CD4-positive, alpha-beta T cell treated with Interleukin-6 at 100 ng/mL for 8 hours (primary cell): ENCODE measurements at places on chromosomes 12 and 14.
A peak's percentile ranks its signal among the peaks of the same experiment; 100 is the strongest.

GRCh38 chr12:49187184-49187583 lies 1.7 kb downstream of the TUBA1A start:
- DNase-seq: no peak

- no peak for DNase-seq
These were observed 577.8 kb downstream of the AACS start for GRCh38 chr12:125643055-125643454.

GRCh38 chr12:69985656-69986055 lies 160.6 kb downstream of the MYRFL start:
- DNase-seq: no peak

GRCh38 chr14:58597041-58597440 lies 40.7 kb upstream of the DACT1 start:
- DNase-seq: no peak

GRCh38 chr12:128825835-128826234 lies 2.1 kb upstream of the SLC15A4 start:
- no peak for DNase-seq

- DNase-seq: no peak
These were observed 13.3 kb downstream of the SELPLG start for GRCh38 chr12:108620236-108620879.

GRCh38 chr12:123533672-123534643 lies at the start of gene RILPL1:
TSS of gene RILPL1 (minus strand) at chr12:123533719. CDS start at chr12:123533482, 237 bp downstream.
- DNase-seq: peak; percentile 30

GRCh38 chr12:41706376-41706775 lies 438.3 kb downstream of the GXYLT1 start:
- DNase-seq: no peak

DNA sequence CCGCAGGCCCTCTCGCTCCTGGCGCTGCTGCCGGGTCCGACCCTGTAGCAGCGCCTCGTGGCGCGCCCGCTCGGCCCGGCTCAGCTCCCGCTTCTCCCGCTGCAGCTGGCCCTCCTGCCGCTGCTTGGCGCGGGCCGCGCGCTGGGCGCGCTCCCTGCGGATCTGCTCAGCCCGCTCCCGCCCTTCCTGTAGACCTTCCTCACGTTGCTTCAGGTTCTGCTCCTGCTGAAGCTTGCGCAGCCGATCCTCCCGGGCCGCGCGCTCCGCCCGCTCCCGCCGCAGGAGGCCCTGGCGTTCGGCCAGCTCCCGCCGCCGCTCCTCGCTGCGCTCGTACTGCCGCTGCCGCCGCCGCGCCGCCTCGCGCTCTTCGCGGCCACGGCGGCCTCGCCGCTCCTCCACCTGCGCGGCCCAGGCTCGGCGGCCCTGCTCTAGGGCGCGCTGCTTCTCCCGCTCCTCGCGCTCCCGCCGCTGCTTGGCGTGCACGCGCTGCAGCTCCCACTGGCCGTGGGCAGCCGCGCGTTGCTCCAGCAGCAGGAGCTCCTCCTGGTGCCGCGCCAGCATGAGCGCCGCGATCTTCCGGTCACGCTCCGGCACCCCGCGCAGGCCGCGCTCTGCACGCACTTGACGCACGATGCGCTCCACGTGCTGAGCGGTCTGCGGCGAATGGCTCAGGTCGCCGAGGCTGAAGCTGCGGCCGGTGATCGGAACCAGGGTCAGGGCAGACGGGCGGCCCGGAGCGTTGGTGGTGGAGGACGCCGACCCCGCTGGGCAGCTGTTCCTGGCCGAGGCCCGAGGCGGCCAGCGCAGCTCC lies 2.4 kb downstream of the CCDC177 start:
- no peak for DNase-seq

DNA sequence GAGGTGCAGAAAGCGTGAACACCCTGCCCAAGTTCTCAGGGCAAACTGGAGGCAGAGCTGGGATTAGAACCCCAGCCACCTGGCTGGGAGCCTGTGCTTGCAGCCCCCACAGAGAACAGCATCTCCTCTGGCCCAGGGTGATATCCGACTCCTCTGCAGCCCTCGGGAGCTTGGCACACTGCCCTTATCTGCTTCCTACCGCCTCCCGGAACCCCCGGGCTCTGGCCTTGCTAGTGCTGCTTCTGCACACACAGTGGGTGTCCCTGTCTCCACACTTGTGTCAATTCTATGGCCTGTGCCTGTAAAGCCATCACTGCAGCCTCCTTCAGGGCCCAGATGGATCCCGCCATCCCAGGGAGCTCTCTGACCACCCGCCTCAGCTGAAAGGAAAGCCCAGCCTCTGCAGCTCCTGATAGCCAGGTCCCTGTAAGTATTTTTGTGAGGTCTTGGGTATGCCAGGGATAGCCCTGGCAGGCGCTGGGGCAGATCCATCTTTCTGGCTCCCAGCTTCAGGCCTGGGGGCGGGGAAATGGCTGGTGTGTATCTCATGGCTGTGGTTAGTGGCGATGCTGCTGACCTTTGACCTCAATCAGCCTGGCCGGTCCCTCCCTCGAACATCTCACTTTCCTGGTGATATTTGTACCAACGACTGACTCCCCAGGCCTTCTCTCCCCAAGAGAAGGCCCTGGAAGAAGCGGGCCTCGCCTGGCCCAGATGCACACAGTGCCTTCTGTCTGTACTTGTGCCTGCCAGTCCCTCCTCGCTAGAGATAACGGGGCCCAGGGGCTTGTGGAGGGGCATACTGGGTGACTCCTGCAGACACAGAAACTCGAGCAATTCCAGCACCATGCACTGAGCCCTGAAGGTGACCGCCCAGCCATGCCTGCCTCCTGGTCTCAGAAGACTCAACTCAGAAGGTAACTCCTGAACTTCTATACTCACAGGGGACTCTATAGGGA lies 183.8 kb downstream of the CALM1 start:
- DNase-seq: no peak

GRCh38 chr12:94980577-94980976 lies 22.9 kb downstream of the NDUFA12 start:
- peak; percentile 25 for DNase-seq

- DNase-seq: no peak
These were observed 17.4 kb downstream of the RFC5 start for GRCh38 chr12:118033902-118034301.

DNA sequence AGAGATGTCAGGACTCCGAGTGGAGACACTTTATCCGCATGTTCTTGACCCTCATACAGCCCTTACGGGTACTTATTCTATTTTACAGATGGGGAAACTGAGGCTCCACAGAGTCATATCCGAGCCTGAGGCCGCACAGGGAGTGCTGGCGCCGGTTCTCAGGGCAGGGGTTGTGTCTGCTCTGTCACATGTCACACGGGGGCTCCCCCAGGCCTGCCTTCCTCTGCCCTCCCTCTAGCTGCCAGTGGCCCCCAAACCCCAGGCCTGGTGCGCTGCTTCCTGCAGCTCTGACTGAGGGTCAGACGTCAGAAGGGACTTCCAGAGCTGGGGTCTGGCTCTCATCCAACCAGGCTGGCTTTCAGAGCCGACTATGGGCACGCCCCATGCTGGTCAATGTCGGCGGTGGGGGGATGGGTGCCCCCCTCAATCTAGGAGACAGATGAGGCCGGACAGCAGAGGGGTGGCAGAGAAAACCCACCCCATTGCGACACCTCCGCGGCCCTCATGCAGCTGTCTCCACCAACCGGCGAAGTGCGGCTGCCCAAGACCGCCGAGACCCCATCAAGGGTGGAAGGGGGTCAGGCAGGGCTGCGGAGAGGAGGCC lies 811 bp upstream of the INF2 start:
- DNase-seq: no peak

DNA sequence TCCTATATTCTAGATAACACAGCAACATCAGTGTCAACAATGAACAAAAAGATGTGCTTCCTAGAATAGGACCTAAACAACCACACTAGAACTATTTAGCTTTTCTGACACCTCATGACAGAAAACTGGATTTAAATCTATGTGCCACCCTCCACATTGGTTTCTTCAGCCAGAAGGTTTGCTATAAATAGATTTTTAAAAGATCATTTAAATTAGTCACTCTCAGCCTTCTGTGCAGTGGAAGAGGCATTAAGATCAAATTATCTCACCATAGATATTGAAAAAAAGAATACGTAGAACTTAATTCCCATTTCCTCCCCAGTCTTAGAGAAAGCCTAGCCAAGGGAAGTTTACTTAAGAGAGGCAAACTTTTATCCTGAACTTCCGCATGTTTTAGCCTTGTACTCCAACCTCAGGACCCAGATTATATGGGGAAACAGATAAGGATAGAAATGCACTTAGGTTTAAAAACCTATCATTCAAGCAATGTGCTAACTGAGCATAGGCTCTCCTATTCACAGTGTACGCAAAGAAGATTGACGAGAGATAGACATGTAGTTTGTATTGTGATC lies 59.6 kb downstream of the NELL2 start:
- no peak for DNase-seq

GRCh38 chr12:113997365-113997764 lies 31.2 kb upstream of the RBM19 start:
- no peak for DNase-seq

GRCh38 chr14:28152453-28153044 lies 614.0 kb upstream of the FOXG1 start:
- DNase-seq: no peak

DNA sequence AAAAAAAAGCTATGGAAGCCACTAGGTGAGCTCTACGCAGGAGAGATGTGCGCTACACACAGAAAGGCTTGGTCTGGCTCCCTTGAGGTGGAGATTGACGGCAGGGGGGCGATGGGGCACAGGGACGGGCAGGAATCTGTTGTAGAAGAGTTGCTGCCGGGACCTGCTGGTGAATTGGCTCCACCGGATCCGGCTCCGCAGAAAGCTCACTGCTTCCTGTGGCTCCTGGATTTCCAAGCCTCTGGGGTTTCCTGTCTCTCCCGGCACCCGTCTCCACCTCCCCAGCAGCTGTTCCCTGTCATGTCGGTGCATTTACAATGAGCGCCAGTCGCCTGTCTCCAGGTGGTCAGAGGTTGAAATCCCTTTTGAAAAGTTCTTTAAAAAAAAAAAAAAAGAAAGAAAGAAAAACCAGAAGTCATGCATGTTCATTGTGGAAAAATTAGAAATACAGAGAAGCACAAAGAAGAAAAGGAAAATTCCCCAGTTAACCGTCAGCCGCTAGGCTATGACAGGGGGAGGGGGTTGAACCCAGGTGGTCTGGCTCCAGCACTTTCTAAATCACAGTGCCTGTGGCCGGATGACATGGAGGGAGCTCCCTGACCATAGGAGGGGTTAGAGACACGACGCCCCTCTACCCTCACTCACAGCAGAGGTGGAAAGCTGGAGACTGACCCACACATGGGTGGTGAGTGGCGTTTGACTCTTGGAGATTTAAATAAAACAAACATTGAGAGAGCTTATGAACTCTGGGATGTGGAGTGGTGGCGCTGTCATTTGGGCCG lies 20.8 kb downstream of the FAM222A start:
- no peak for DNase-seq

- peak; percentile 86 for DNase-seq
These were observed at the start of gene ENO2 for GRCh38 chr12:6914246-6914946. TSS of gene ENO2 (plus strand) at chr12:6914580. CDS start at chr12:6915833, 1,253 bp downstream.

- DNase-seq: no peak
These were observed 15.8 kb upstream of the OAS2 start for GRCh38 chr12:112962561-112962960.

- DNase-seq: no peak
These were observed 141.9 kb upstream of the PRKD1 start for GRCh38 chr14:30069536-30069935.

DNA sequence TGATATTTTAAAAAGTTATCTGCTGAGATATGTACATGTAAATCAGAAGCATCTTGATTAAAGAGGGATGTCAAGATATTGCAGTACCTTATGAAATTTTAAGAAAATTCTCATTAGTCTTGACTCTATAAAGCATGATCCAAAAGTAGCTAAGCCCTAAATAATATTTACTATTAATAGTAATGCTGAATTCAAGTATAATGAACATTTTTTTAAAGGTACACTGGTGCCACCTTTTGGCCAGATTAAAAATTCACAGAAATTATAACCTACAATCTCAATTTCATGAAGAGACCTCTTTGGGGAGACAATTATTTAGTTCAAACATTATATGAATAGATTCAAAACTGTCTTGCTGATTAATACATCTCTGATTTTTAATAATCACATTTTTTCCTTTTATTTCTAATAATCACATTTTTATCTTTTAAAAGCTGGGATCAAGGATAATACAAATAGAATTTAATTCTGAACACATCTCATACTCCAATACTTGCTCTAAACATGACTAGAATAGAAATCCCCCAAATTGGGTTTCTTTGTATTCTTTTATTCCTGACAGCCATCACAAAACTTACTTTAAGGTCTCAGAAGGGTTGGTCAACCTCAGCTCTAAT lies 13.4 kb downstream of the AKAP5 start:
- DNase-seq: peak; percentile 16

DNA sequence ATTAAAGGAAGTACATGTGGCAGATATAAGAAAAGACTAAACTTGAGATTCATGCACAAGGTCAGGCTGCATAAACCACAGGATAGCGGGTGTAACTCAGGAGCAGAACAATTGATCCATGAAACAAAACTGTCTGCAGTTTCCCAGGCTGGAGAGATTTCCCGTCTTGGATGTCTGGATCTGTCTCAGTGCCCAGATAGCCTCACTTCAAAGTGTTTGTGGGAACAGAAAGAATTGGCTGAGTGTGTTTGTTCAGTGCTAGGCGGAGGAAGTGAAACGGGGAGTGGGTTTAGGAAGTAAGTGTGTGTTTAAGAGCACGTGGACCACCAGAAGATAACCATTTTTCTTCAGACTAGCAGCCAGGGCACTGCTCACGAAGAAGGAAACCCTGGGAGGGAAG lies 1.4 kb upstream of the RNASE10 start:
- DNase-seq: no peak

- DNase-seq: no peak
These were observed 7.0 kb downstream of the KRT6B start for GRCh38 chr12:52444647-52445595.
